Keratinocyte (primary cell): ENCODE measurements at places on chromosomes 6 and 20.

DNA sequence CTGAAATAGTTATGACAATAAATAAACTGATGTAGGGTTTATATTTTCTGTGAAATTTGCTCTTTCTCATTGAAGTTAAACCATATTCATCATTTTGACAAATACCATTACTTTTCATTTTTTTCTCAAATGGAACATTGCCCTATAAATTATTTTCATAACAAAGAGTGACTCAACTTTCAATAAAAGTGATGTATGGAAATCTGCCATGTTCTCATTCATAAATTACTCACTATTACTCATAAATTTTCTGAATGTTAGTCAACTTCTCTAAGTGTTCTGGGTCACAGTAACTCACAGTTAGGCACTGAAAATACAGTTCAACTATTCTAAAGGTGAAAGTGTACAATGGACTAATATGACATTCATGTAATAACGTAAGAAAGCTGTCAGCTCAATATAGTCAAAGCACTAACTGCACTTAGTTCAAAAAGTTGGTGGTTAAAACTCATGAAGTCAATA is 19.0 kb upstream of the STX11 start:
- peak overlapping the region; percentile 16 for H3K27ac ChIP-seq
- peaks cover 8% of the 10 kb centered on the region for H3K4me1 ChIP-seq
- H3K27me3 ChIP-seq = no peaks in the 10 kb centered on the region
- no peak overlapping the region for H3K4me3 ChIP-seq
- H3K36me3 ChIP-seq = no peaks in the 10 kb centered on the region

- H3K4me1 ChIP-seq = no peaks in the 10 kb centered on the region
- no peak for DNase-seq
- no peaks in the 10 kb centered on the region for H3K36me3 ChIP-seq
- H3K27me3 ChIP-seq = peaks cover 62% of the 10 kb centered on the region
- no peak overlapping the region for H3K27ac ChIP-seq
- H3K4me3 ChIP-seq = no peak overlapping the region
These were observed 10.7 kb downstream of the BHLHE23 start for GRCh38 chr20:62995898-62996595.

DNA sequence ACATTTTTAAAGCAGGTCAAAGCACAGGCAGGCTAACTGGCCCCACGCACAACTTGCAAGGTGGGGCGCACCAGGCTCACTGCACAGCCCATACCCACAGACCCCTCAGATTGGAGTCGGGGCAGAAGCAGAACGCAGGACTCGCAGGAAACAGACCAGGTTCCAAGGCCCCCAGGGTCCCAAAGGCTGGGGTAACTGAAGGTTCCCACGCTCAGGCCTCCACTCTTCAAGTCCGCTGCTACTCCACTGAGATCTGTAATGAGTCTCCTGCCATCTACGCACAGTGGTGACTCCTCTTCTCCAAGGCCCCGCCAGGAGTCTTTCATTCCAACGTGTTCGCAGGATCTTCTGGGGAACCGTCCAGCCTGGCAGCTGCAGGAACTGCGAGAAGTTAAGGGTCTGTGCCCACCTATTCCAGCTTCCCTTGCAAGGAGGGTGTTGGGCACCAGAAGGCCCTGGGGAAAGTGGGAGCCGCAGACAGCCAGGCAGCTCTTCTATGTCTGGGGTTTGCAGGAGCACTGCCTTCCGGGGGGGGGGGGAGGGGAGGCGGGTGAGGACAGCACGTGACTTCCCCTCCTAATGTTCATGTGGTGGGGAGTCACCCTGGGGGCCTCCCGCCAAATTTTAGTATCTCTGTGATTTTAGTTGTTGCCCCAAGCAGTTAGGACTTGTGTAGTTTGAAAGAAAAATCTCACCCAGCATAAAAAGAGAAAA is 2.0 kb upstream of the TAF4 start:
- no peak overlapping the region for H3K4me3 ChIP-seq
- H3K27ac ChIP-seq = no peak overlapping the region
- no peak for DNase-seq
- H3K36me3 ChIP-seq = no peaks in the 10 kb centered on the region

DNA sequence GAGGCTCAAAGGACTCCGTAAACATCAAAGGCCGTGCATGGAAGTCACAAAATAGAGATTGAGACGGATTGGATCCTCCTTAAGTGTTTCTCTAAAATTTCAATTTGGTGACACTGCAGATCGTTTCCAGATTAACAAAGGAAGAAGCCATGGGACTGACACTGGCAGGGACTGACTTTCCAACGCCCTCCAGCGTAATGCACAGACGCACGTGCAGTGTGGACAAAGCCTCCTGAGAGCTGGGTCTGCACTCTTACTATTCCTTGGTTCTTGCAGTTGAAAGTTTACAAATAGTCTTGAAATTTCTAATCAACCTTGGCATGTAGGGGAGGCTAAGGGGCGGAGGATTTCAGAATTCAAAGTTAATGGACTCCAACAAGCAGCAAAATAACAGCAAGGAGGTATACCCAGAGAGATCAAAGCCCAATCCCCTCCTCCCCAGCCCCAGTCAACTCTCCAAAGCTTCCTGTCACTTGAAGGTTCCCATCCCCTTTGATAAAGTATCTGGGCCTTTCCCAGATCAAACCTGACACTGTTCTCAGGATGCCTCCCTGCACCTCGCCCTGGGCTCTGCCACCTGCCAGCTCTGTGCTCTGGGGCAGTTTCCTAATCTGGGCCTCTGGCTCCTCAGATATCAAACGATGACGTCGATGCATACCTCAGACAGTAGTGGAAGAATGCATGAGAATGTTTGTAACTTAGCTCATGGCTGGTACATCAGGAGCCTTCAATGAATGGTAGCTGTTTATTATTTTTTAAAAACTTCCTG is 106.5 kb upstream of the TRAF3IP2 start:
- no peak for DNase-seq
- no peak overlapping the region for H3K4me3 ChIP-seq
- no peak overlapping the region for H3K27ac ChIP-seq
- no peaks in the 10 kb centered on the region for H3K36me3 ChIP-seq
- peaks cover 5% of the 10 kb centered on the region for H3K4me1 ChIP-seq

DNA sequence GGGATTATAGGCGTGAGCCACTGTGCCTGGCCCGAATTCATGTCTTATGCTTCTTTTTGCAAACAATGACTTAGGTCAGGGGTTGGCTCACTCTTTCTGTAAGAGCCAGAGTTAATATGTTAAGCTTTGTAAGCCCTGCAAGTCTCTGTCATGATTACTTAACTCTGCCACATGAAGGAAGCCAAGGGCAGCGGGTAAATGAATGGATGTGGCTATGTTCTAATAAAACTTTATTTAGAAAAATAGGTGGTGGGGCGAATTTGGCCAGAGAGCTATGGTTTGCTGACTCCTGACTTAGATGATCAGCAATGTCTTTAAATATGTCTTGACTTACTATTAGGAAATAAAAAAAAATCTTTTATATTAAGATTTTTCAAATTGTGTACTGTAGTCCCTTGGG is 114.9 kb upstream of the ZFP64 start:
- no peak for DNase-seq
- H3K4me3 ChIP-seq = no peak overlapping the region
- no peak overlapping the region for H3K27ac ChIP-seq
- H3K27me3 ChIP-seq = no peaks in the 10 kb centered on the region
- H3K4me1 ChIP-seq = no peaks in the 10 kb centered on the region
- no peaks in the 10 kb centered on the region for H3K36me3 ChIP-seq

DNA sequence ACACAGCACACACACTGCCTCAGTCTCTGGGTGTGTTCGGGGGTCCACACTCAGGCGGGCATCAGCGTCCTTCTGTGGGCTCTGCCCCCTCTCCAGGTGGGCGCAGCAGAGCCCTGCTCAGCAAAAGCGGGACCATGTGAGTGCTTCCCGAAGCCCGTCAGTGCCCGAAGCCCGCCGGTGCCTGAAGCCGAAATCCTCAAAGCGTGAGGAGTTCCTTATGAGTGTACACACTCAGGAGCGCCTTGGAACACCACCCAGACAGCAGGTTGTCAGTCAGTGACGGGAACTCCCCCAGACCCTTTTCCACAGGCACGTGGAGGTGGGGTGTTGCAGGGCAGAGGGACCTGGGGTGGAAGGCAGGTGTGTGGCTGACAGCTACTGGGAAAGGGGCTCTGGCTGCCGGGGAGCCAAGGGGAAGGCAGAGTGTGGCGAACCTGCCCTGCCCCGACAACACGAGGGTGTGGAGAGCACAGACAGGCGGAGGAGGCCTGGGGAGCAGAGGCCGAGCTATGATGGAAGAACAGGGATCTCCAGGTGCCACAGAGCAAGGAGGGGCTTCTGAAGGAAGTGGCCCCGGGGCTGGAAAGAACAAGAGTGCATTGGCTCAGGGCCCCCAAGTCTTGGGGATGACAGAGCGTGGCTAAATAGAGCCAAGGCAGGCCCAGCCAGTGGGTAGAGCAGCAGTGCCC is 87.7 kb downstream of the RAMACL start:
- DNase-seq = no peak
- H3K36me3 ChIP-seq = no peaks in the 10 kb centered on the region
- H3K4me3 ChIP-seq = no peak overlapping the region
- no peak overlapping the region for H3K27ac ChIP-seq
- H3K4me1 ChIP-seq = no peaks in the 10 kb centered on the region
- H3K27me3 ChIP-seq = no peaks in the 10 kb centered on the region

- DNase-seq = no peak
- H3K27ac ChIP-seq = no peak overlapping the region
- H3K27me3 ChIP-seq = no peaks in the 10 kb centered on the region
- no peaks in the 10 kb centered on the region for H3K36me3 ChIP-seq
These were observed 600.6 kb downstream of the QKI start for GRCh38 chr6:164015088-164015484.

DNA sequence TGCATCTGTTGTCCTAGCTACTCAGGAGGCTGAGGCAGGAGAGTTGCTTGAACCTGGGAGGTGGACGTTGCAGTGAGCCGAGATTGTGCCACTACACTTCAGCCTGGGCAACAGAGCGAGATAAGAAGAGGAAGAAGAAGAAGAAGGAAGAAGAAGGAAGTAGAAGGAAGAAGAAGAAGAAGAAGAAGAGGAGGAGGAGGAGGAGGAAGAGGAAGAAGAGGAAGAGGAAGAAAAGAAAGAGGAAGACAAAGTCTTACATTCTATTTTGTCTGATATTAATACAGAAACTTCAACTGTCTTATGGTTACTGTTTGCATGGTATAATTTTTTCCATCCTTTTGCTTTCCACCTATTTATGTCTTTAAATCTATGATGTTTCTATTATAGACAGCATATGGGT is 7.2 kb upstream of the NELFCD start:
- no peak overlapping the region for H3K27ac ChIP-seq
- no peak for DNase-seq
- H3K4me3 ChIP-seq = no peak overlapping the region
- no peaks in the 10 kb centered on the region for H3K4me1 ChIP-seq

GRCh38 chr6:136921936-136922684 is at the start of gene SLC35D3:
Gene SLC35D3 (plus strand): TSS chr6:136922301. CDS start chr6:136922429, 128 bp downstream.
- H3K4me1 ChIP-seq = peaks cover 8% of the 10 kb centered on the region
- H3K36me3 ChIP-seq = no peaks in the 10 kb centered on the region
- H3K27me3 ChIP-seq = peaks cover 44% of the 10 kb centered on the region
- no peak within 1 kb of the TSS for H3K27ac ChIP-seq
- H3K4me3 ChIP-seq = peak within 1 kb of the TSS; percentile 64

DNA sequence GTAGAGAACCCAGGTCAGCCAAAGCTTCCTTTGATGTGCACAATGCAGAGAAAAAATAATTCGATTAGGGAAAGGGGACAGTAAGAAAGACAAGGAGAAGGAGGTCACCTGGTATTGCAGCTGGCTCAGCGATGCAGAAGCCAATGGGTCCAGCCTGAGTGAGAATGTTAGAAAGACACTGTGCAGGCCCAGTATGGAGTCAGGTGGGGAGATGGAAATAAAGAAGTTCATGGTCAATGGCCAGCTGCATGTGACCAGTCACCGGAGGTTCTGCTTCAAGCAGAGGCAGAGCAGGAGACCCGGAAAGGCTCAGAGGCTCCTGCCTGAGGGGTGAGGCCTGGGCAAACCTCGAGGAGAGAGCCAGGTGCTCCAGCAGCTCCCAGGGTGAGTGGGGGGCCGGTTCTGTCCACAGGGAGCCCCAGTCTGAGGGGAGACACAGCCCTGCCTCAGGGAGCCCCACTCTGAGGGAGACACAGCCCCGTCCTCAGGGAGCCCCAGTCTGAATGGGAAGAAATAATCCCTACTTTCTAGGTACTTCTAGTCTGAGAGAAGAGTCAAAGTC is 51.3 kb downstream of the LRFN2 start:
- no peaks in the 10 kb centered on the region for H3K36me3 ChIP-seq
- H3K27ac ChIP-seq = no peak overlapping the region
- no peak overlapping the region for H3K4me3 ChIP-seq

- H3K36me3 ChIP-seq = no peaks in the 10 kb centered on the region
- no peak overlapping the region for H3K27ac ChIP-seq
- H3K4me3 ChIP-seq = no peak overlapping the region
- H3K4me1 ChIP-seq = no peaks in the 10 kb centered on the region
- peaks cover 11% of the 10 kb centered on the region for H3K27me3 ChIP-seq
- DNase-seq = no peak
These were observed 167.8 kb upstream of the UST start for GRCh38 chr6:148578837-148579565.

DNA sequence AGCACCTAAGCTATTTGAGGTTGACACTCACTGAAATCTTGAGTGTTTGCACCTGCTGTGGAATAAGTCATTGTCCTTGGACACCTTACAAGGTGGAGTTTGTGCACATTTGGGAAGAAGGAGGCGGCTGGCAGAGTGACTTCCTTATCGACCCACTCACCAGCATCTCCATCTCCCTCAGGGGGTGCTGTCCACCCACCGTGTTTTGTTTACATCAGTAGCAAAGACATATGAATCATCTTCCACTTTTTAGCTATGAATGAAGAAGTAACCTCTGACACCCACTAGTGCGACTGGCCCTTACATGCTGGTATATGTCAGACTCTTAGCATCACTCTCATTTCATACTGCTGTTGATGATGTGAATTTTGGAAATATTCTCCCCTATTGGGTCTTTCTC is 119.5 kb upstream of the SGK1 start:
- H3K4me1 ChIP-seq = peaks cover 26% of the 10 kb centered on the region
- H3K27ac ChIP-seq = peak overlapping the region; percentile 98
- H3K4me3 ChIP-seq = no peak overlapping the region
- no peaks in the 10 kb centered on the region for H3K27me3 ChIP-seq

GRCh38 chr6:3697609-3698008 is 53.9 kb downstream of the PXDC1 start:
- H3K27me3 ChIP-seq = no peaks in the 10 kb centered on the region
- H3K4me3 ChIP-seq = no peak overlapping the region
- H3K36me3 ChIP-seq = no peaks in the 10 kb centered on the region
- H3K27ac ChIP-seq = no peak overlapping the region
- H3K4me1 ChIP-seq = no peaks in the 10 kb centered on the region
- DNase-seq = peak; percentile 1

DNA sequence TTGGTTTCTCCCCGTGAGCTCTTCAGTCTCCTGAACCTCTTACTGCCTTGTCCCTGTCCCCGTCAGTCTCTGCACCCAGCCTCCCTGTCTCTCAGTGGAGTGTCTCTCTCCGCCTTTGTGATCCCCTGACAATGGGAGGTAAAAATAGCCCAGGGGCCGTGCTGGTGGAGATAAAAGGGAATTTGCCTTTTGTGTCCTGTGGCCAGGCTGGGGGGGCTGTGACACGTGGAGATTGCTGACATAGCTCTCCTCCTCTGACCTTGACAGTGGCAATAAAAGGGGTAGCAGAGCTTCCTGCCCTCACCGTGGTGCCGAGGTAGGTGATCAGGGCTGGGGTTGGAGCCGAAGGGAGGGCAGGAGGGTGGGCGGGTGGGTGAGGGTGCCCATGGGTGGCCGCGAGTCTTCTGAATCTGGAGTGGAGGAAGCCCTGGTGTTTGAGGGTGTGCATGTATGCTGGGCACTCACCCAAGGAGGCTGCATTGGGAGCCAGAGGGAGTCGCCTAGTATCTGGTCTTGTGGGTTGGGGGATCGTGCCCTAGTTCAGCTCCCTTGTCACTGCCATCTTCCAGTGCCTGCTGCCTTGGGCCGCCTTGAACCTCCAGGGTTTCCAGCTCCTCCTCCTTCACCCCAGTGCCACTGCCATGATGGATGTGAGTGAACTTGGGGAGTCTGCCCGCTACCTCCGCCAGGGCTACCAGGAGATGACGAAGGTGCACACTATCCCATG is 21.9 kb downstream of the MYH7B start:
- H3K4me1 ChIP-seq = no peaks in the 10 kb centered on the region
- no peak overlapping the region for H3K4me3 ChIP-seq
- no peak for DNase-seq
- no peaks in the 10 kb centered on the region for H3K27me3 ChIP-seq
- H3K27ac ChIP-seq = no peak overlapping the region
